ENCODE measurements at places on chromosomes 5 and 9.

DNA sequence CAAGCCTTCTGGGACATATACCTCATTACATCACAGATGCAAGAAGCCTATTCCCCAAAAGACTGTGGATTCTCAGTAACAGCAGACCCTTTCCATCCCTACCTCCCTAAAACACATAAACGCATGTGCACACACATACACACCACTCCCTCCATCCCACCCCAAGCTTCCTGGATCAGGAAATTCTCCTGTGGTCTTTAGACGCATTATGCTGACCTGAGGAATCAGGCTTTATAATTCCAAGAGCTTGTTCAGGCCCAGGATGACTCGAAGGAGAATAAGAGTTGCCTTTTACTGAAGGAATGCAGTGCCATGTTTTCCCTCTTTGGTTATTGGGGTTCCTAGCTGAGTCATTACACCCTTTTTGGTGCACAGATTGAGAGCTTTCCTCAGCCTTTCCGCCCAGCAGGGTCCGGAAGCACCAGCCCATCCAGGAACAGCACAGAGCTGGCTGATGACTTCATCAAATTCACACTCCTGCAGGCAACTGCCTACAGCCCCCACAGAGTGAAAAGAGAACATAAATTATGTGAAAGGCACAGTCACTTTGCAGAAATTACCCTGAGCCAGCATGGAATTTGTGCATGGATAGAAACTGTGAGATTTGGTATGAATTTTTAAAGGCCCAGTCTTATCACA lies 385.0 kb upstream of the TRPC7 start:
- DNase-seq, result no peak

GRCh38 chr5:129413570-129413969 lies 46.5 kb upstream of the ADAMTS19 start:
- DNase-seq, result no peak

GRCh38 chr5:130550562-130550928 lies 614.5 kb downstream of the HINT1 start:
- DNase-seq, result no peak

GRCh38 chr9:114914139-114914538 lies 16.3 kb downstream of the TNFSF8 start:
- DNase-seq, result no peak

- DNase-seq, result no peak
Measured at GRCh38 chr9:112817860-112818203, 67.3 kb downstream of the SNX30 start.

DNA sequence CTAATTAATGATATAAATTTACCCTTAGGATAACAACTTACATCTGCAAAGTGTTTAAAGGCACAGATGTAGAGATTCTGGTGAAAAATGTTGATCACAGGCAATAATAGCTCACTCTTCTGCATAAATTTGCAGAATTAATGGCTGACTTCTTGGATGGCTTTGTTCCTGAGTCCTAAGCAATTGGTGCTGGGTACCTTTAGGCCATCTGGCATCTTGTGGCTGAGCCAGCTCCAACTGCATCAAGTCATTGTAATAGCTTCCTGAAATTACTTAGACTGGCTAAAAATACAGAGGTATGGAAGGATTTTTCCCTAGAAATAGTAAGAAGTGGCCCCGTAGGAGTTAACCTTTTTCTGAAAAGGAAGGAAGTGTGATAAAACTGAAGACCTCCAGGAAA lies 118.3 kb upstream of the MINAR2 start:
- no peak for DNase-seq

DNA sequence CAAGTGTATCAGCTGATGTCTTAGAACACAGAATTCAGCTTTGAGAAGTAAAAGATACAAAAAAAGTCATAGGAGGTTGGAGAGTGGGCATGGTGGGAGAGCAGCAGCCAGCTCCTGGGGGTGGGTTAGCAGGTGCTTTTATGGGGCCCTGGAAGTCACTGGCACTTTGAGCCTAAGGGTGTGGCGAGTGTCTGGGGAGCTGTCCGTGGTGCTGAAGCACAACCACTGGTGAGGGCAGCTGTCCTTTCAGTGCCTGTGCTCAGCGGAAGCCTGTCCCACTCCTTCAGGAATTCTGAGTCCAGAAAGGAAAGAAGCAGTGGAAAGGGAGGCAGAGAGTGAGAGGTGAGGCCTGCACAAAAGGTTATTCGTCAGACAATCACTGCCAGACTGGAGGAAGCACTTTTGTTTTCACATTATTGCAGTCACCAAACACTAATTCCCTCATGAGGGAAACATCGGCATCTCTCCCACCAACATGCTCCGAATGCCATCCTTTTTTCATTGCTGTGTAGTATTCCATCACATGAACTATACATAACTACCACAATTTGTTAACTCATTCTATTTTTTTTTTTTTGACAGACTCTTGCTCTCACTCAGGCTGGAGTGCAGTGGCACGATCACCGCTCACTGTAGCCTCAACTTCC lies 59.4 kb upstream of the RAPGEF1 start:
- peak; percentile 38 for DNase-seq

All from thyroid gland (tissue), 4 donors.